ENCODE measurements at places on chromosomes 2 and 18.

GRCh38 chr2:74028741-74029140 lies 44.0 kb downstream of the TET3 start:
- no peak for DNase-seq

GRCh38 chr2:34949316-34949715 lies 1350.2 kb upstream of the FAM98A start:
- DNase-seq: no peak

DNA sequence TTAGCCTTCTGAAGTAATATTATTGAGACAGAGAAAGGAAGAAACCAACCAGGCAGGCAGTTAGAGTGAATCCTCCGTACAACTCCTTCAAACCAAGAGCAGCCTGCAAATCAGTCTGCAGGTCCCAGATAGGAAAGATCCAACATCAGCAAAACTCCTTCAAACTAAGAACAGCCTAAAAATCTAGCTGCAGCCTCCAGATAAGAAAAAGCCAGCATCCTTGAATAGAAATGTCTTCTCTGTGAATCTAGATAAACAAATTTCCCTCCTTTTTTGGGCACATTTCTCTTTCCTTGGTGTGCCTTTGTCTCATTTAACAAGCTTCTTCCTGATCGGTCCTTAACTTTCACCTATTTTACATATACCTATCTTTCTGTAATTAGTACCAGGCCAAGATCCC lies 1004.6 kb upstream of the TMEFF2 start:
- no peak for DNase-seq

DNA sequence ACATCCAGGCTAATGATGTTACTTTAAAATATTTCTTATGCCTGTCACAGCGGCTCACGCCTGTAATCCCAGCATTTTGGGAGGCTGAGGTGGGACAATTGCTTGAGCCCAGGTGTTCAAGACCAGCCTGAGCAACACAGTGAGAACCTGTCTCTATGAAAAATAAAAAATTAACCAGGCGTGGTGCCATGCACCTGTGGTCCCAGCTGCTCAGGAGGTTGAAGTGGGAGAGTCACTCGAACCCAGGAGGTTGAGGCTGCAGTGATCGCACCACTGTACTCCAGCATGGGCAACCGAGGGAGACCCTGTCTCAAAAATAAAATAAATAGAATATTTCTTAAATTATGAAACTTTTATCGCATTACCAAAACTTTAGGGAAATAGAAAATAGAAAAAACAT lies 28.1 kb upstream of the ACTR3 start:
- DNase-seq: no peak

- no peak for DNase-seq
Measured at GRCh38 chr2:179180242-179180641, 84.4 kb downstream of the SESTD1 start.

DNA sequence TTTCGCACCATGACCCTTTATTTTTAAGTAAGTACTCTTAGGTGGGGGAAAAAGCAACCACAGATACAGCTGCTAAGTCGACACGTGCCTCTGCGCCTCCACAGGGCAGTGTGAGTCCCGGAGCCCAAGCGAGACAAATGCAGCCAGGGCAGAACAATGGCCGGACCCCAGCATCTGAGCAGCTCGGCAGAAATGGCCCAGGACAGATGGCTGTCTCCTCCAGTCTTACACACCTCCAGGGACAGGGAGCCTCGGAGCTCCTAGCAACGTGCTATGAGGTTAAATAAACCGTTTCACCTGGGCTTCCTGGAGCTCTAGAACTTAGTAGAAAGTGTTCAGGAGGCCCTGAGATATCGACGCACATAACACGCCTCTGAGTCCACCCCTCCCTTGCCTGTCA lies 47.3 kb upstream of the SALL3 start:
- DNase-seq: no peak

DNA sequence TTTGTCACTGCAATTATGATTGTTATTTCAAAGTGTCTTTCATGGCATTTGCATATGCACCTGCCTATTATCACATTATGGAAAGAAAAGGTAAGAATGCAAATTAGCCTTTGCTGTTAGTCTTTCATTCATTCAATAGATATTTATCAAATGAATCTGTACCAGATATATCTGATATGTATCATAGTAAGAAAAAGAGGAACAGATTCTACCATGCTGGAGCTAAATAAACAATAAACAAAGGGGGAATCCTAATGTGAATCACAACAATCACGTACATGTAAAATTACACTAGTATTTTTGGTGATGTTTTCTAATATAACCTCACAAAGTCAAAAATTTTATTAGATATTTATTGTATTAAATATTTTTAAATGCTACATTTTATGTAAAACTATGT lies 446.4 kb downstream of the THSD7B start:
- DNase-seq: no peak

DNA sequence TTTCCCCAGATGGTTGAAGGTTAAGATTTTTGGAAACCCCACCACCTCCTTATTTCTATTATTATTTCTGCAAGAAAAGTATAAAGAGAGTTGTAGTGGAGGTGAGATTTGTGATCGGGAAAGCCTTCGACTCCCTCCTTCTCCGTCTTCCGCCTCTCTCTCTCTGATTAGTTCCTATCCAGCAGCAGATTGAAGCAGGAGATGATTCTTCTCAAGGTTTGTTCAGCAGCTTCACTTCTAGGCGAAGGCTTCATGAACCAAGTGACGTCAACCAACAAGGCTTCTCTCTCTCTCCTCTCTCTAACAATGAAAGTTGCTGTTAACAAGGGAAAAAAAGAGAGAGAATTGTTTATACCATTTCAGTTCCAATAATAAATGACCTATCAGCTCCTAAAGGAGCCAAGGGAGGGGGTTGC lies at the start of gene BAZ2B:
Gene BAZ2B, minus strand, starts transcription at position 263 of the 416 bp plus-strand sequence. CDS start 137,829 bp downstream, outside the sequence.
- peak; percentile 51 for DNase-seq

DNA sequence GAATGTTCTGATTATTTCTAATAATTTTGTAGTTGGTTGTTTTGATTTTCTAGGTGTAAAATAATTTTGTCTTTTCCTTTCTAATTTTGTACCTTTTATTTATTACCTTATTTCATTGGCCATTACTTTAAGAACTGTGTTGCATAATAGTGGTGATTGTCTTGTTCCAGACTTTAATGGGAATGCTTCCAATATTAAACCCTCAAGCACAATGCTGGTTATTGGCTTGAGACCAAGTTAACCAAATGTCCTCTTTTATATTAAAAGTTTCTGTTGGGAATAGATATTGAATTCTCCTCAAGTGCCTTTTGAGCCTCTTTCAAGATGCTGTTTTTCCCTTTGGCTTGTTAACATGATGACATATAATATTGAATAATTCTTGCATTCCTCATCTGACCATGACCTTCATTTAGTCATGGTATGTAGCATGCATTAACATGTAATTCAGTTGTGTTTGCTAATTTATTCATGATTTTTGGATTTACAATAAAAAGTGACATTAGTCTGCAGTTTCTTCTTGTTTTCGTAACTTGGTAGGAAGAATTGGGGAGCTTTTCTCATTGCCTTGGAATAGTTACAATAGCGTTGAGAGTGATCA lies 141.7 kb downstream of the DIS3L2 start:
- DNase-seq: peak; percentile 7

DNA sequence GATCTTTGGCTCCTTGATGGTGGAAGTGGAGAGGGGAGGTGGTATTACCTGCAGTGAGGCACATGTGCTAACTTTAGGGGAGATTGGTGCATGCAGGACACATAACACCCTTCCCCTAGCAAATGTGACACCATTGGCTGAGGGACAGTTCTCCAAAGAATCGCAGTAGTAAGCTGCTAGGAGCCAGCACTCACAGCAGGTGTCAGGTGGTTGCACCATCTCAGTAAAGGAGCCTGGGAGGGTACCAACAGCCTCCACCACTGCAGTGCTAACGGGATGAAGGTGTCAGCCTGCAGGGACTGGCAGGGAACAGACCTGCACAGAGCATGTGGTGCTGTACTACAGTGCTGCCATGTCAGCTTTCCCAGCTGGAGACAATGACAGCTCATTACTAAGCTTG lies 127.3 kb upstream of the PIEZO2 start:
- no peak for DNase-seq

GRCh38 chr2:110828330-110828729 lies 96.0 kb downstream of the ACOXL start:
- DNase-seq: no peak

- no peak for DNase-seq
Measured at GRCh38 chr2:111668274-111668616, 215.7 kb downstream of the ANAPC1 start.

GRCh38 chr2:120783371-120783791 lies 47.7 kb downstream of the GLI2 start:
- DNase-seq: no peak

- DNase-seq: no peak
Measured at GRCh38 chr2:8027387-8027786, 654.5 kb upstream of the ID2 start.

DNA sequence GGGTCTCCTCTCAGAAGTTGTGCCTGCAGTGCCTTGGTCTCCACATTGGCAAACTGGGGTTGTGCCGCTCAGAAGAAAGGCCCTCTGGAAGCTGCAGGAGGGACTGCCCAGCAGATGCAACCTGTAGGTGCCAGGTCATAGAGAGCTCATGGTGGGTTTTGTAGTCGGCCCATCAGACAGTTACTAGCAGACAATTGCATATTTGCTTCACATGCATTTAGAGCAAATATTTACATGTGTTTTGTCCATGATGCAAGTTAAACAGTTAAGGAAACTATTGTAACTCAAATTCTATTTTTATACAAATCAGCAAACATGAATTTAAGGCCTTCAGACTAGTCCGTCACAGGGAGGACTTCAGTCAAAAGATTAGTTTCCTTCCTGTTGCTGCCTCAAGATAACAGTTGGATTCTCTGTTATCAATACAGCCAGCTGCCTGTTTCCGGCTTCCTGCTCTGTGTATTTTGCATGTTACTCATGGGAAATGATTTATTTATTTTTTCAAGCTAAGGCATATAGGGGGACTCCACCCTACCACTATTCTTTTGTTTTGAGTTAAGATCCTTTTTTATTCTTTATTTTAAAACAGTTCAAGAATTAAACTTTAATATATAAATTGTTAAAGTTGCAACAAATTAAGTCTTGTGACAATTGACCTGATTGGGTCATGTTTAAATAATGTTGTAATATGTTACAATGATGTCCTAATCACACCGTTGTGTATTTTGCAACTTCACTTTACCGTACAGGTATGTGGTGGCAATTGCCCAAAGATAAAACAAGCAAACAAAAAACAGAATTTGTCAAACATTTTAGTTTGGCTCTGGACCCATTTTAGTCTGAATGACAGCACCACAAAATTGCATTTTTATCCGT lies 133.5 kb downstream of the SPTBN1 start:
- no peak for DNase-seq

DNA sequence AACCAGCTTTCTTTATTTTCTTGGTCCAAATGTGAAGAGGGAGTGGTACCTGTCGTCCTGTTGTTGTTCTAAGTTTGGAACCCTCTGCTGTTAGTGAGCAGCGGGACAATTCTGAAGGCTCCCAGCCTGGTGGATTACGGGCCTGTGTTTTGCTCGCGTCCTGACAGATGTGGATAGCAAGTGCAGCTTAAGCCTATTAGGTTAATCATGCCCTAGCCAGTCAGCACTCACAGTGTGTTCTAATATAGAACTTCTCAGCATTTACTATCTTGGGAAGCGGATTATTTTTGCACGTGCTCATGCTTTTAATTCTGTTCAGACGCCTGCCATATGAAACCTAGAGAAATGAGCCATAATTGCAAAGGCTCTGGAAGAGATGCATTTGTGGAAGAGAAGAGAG lies at the start of gene PCARE:
Gene PCARE, minus strand, starts transcription at position 113 of the 400 bp plus-strand sequence. CDS start 262 bp downstream, outside the sequence.
- no peak for DNase-seq

GRCh38 chr2:65075176-65075575 lies 19.0 kb downstream of the CEP68 start:
- DNase-seq: no peak

- peak; percentile 31 for DNase-seq
Measured at GRCh38 chr2:1091895-1092585, 141.4 kb downstream of the SNTG2 start.

- DNase-seq: no peak
Measured at GRCh38 chr2:55771612-55772011, 78.0 kb upstream of the PNPT1 start.

DNA sequence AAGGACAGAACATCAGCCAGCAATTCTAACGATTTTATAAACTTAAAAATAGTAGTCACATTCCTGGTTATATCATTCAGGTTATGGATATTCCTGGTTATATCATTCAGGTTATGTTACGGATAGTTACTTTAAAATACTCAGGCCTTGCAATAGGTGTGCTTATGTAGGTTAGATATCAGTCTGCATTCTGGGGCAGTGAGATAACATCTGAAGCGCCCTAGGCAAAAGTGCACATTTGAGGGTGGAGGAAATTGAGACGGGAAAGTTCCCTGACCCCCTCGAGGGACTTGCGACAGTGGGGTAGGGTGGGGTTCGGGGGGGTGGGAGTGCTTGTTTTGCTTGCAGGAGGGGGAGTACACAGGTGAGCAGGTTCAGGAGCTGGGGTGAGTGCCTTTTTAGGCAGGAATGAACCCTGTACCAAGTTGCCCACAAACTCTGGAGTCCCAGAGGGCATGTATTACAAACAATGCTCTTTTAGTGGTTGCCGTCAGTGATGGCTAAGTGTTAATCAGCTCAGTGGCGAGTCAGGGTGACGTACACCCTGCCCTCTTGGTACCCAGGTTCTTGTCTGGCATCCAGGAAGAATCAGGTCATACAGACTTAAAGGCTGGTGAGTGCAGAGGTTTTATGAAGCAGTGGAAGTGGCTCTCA lies 31.8 kb downstream of the CREG2 start:
- no peak for DNase-seq

- no peak for DNase-seq
Measured at GRCh38 chr2:3789256-3789655, 85.9 kb downstream of the DCDC2C start.

- DNase-seq: no peak
Measured at GRCh38 chr2:36677996-36678605, 18.4 kb upstream of the VIT start.

DNA sequence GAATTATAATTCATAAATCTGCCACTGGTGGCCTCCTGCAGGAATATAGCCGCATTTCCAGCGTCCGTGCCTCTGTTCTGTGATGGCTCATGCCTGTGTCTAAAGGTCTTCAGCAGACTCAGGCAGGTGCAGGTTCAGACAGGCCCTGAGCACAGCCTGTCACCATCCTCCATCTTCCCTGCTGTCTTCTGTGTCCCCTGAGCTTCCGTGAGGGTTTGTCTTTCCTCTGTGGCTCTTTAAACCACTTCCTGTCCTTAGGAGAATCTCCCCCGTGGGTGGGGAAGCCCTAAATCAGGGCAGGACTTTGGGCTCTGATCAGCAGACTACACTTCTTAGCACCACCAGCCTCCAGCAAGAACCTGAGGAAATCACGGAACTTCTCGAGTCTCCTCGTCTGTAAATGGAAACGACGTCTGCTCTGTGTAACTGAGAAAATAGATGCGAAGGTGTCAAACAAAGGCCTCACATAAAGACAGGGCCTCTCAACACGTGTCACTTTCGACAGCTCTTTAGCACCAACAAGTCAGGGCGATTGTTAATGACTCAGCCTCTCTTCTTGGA lies 24.1 kb upstream of the NFATC1 start:
- no peak for DNase-seq

- no peak for DNase-seq
Measured at GRCh38 chr18:57727952-57728807, 74.9 kb downstream of the ATP8B1 start.

- no peak for DNase-seq
Measured at GRCh38 chr2:235639885-235640284, 146.0 kb downstream of the AGAP1 start.

GRCh38 chr2:27461118-27461517 lies 18.9 kb downstream of the KRTCAP3 start:
- no peak for DNase-seq

GRCh38 chr2:237727363-237727762 lies 71.2 kb upstream of the RBM44 start:
- DNase-seq: no peak

All from AG09309 (cell line).